Activated CD4-positive, alpha-beta memory T cell treated with anti-CD3 and anti-CD28 coated beads for 36 hours (primary cell): ENCODE measurements at places on chromosomes 2 and 18.

DNA sequence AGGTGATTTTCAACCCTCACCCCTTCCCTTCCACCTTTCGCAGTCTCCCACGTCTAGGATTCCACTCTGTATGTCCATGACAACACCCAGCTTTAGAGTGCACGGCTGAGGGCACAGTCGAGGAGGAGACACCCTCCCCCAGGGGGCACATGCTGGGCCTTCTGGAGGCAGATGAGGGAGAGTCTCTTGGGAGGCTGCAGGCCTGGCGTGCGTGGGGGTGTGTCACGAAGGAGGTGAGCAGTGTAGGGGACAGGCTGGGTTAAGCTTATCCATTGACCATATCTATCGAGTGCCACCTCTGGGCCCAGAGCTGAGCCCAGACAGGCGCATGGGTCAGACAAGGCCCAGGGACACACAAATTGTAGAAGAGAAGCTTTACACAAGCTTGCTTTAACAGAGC, 18.8 kb downstream of the PROC start:
- H3K4me3 ChIP-seq, result no peak overlapping the region
- no peaks in the 10 kb centered on the region for H3K4me1 ChIP-seq
- DNase-seq, result no peak
- H3K36me3 ChIP-seq, result no peaks in the 10 kb centered on the region
- H3K27ac ChIP-seq, result no peak overlapping the region

DNA sequence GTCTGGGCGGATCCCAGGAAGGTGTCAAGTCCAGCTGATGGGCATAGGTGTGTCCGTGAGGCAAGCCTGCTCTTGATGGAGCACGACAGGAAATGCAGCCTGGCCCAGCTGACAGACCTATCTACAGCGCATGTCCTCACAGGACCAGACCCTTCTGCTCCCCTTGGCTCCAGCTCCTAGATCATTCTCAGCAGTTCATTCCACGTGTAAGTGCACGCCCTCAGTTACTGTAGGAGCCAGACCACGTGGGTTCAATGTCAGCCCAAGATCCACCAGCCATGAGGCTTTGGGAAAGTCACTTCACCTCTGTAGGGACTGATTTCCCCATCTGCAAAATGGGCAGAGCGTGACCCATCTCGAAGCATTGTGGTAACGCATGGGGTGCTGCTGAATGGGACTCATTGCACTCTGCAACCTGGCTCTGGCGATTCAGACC, 47.8 kb downstream of the TMEM17 start:
- peaks cover 4% of the 10 kb centered on the region for H3K27me3 ChIP-seq
- no peak overlapping the region for H3K4me3 ChIP-seq
- no peaks in the 10 kb centered on the region for H3K4me1 ChIP-seq
- H3K27ac ChIP-seq, result no peak overlapping the region
- no peak for DNase-seq

GRCh38 chr2:210198326-210198725, 26.9 kb downstream of the ACADL start:
- H3K27ac ChIP-seq, result no peak overlapping the region
- peaks cover 6% of the 10 kb centered on the region for H3K27me3 ChIP-seq
- no peak for DNase-seq
- H3K4me1 ChIP-seq, result no peaks in the 10 kb centered on the region
- H3K4me3 ChIP-seq, result no peak overlapping the region

DNA sequence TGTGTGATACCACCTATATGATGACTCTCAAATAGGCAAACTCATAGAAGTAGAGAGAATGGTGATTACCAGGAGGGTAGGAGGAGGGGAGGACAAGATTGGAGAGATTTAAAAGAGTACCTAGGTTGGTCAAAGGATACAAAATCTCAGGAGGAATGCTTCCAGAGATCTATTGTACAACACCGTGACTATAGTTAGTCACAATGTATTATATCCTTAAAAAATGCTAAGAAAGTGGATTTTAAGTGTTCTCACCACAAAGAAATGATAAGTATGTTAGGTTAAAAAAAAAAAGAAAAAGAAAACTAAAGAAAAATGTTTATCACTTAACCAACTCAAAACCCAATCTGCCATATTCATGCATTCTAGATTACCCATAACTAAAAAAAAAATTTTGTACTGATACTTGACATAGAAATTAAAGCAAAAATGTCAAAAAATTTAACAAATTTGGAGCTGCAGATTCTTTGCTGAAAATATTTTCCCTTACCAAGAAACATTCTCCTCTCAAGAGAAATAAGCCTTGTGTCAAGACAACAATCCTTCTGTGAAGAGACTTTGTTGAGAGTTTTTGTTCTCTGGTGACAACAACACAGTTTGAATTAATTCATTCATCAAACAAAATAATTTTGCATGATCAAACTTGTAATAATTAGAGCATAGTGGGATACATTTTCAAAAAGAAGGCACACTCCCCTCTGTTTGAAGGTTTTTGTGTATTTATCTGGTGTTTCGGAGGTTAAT, 213.1 kb downstream of the DNER start:
- no peak overlapping the region for H3K27ac ChIP-seq
- H3K4me1 ChIP-seq, result no peaks in the 10 kb centered on the region
- no peaks in the 10 kb centered on the region for H3K36me3 ChIP-seq
- H3K4me3 ChIP-seq, result no peak overlapping the region

GRCh38 chr18:69588301-69588700, 187.6 kb downstream of the DOK6 start:
- no peak overlapping the region for H3K4me3 ChIP-seq
- H3K27me3 ChIP-seq, result peaks cover 2% of the 10 kb centered on the region
- H3K36me3 ChIP-seq, result no peaks in the 10 kb centered on the region
- no peak overlapping the region for H3K27ac ChIP-seq
- no peaks in the 10 kb centered on the region for H3K4me1 ChIP-seq

GRCh38 chr18:74373428-74373827, 57.8 kb downstream of the C18orf63 start:
- DNase-seq, result peak; percentile 37
- H3K27ac ChIP-seq, result no peak overlapping the region
- H3K4me3 ChIP-seq, result no peak overlapping the region
- H3K27me3 ChIP-seq, result peaks cover 5% of the 10 kb centered on the region
- no peaks in the 10 kb centered on the region for H3K36me3 ChIP-seq

DNA sequence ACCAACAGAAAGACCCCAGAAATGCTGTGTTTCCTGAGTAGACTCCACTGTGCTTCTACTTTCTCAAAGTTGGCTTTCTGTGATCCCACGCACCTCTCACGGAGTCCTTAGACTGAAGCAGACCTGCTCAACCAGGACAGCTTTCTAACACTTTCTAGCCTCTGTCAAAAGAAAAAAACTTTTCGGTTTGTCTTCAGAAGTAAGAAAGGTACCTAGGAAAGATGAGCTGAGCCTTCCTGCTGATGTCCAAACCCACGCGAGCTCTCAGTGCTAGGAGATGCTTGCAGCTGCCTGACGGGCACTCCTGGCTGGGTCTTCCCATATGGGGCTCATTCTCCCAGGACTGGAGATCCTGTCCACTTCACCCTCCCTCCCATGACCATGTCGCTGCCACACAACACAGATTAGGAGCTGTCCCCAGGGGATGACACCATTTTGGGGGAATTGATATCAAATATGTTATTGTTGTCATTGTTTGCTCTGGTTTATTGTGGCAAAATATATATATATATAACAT, 49.2 kb upstream of the DAPL1 start:
- no peaks in the 10 kb centered on the region for H3K4me1 ChIP-seq
- H3K27me3 ChIP-seq, result peaks cover 25% of the 10 kb centered on the region
- H3K27ac ChIP-seq, result no peak overlapping the region
- H3K36me3 ChIP-seq, result no peaks in the 10 kb centered on the region
- DNase-seq, result no peak

DNA sequence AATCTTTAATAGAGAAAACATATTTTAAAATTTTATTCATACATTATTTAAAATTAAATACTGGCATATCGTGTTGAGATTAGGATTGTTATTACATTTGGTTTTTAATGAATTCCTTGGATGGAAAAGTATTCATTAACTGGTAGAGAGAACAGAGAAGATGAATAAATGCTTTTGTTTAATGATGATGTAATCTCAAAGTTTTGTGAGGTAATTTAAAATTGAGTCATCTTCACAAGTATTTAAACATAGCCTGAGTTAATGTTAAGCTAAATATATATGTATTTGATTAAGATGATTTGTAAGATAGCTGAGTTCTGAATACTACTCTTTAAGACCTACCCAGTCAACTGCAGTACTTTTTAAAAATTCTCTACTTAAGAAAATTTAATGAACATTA, 713.4 kb upstream of the VRK2 start:
- no peak for DNase-seq
- H3K27me3 ChIP-seq, result no peaks in the 10 kb centered on the region
- no peaks in the 10 kb centered on the region for H3K36me3 ChIP-seq
- no peak overlapping the region for H3K27ac ChIP-seq
- no peaks in the 10 kb centered on the region for H3K4me1 ChIP-seq

DNA sequence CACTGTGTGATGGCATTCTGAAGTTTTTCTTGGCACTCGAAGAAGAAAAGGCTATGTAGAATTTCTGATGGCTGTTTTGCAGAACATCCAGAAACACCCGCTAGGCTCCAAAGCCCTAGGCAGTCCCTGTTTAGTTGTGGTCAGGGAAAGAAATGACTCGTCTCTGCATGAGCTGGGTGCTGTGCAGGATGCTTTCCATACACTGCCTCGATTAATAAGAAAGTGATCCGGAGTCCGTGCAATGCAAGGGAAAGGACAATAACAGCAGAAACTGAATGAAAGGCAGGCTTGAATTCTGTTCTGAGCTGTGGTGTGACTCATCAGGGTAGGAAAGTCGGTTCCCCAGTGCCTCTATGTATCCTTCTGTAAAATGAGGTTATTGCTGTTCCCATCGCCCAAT, 18.7 kb downstream of the MAPRE3 start:
- H3K4me3 ChIP-seq, result no peak overlapping the region
- H3K4me1 ChIP-seq, result no peaks in the 10 kb centered on the region
- H3K27ac ChIP-seq, result no peak overlapping the region
- H3K27me3 ChIP-seq, result peaks cover 2% of the 10 kb centered on the region

DNA sequence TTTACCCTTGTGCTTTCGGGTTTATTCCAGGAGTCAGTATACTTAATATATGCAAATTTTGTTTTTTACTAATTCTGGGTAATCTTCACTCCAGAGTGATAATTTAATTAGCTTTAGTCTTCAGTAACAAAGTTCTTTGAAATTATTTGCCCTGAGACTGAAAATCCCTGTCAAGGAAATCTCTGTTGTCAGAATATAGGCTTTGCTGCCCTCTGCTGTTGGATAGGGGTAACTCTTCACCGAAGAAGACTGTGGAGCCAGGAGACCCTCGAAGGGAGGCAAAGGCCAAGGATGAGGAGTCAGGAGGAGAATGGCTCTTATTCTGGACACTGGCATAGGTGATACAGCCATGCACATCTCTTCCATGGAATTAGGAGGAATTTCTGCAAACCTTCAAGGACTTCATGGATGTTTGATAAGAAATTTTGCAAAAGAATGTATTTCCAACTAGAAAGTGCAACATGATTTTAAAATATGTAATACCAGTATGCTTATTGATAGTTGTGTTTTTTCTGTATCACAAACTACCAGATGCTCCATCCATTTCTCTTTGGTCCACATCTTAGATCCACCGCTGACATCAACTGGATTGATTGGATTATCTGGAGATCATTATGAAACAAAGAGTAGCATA, 182.3 kb downstream of the RDH14 start:
- H3K27me3 ChIP-seq, result peaks cover 8% of the 10 kb centered on the region
- H3K4me1 ChIP-seq, result no peaks in the 10 kb centered on the region
- H3K4me3 ChIP-seq, result no peak overlapping the region
- DNase-seq, result peak; percentile 16
- H3K36me3 ChIP-seq, result no peaks in the 10 kb centered on the region

GRCh38 chr2:73983322-73984202, 1.1 kb upstream of the TET3 start:
- peak overlapping the region; percentile 26 for H3K27ac ChIP-seq
- no peaks in the 10 kb centered on the region for H3K27me3 ChIP-seq
- DNase-seq, result peak; percentile 25
- H3K4me3 ChIP-seq, result peak overlapping the region; percentile 55
- peaks cover 74% of the 10 kb centered on the region for H3K4me1 ChIP-seq

GRCh38 chr2:202566286-202566685, 68.5 kb upstream of the FAM117B start:
- DNase-seq, result no peak
- H3K4me1 ChIP-seq, result peaks cover 3% of the 10 kb centered on the region
- H3K27me3 ChIP-seq, result no peaks in the 10 kb centered on the region
- H3K36me3 ChIP-seq, result no peaks in the 10 kb centered on the region
- H3K27ac ChIP-seq, result no peak overlapping the region

GRCh38 chr18:21064347-21064746, 47.3 kb downstream of the ROCK1 start:
- H3K4me3 ChIP-seq, result no peak overlapping the region
- H3K36me3 ChIP-seq, result peaks cover 22% of the 10 kb centered on the region
- H3K4me1 ChIP-seq, result peaks cover 25% of the 10 kb centered on the region
- no peak for DNase-seq
- H3K27me3 ChIP-seq, result no peaks in the 10 kb centered on the region

DNA sequence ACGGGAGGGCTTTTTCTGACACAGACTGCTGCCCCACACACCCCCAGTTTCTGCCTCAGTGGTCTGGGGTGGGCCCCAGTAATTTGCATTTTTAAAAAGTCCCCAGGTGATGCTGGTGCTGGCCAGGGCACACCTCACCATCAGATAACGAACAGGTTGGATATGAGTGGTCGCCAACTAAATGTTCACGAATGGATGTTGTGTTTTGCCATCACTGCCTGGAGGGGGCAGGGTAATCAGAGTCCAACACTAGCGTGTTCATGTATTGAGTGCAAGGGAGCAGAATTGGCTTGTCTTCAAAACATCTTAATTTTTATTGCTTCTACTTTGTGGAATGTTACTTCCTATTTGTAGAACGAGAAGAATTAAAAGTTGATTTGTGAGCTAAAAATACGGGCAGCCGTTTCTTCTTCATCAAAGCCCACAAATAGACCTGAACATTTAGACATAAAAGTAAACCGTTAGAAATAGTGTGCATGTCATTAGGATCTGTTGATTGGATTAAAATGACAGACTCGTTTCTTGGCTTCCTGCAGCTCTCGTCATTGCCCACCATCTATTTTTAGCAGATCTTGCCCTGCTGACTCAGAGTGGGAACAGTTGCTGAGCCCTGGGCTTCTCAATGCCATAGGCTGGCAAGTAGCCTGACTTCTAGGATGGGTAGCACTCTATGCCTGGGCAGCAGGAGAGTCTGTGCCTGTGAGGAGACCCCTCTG, 45.2 kb downstream of the NCK2 start:
- peak overlapping the region; percentile 59 for H3K4me3 ChIP-seq
- H3K27me3 ChIP-seq, result no peaks in the 10 kb centered on the region
- H3K27ac ChIP-seq, result peak overlapping the region; percentile 96
- peaks cover 95% of the 10 kb centered on the region for H3K4me1 ChIP-seq

- H3K36me3 ChIP-seq, result peaks cover 5% of the 10 kb centered on the region
- DNase-seq, result no peak
- H3K27ac ChIP-seq, result no peak overlapping the region
These were observed 348.9 kb upstream of the NRP2 start for GRCh38 chr2:205333351-205333750.

- H3K4me1 ChIP-seq, result peaks cover 19% of the 10 kb centered on the region
- no peak overlapping the region for H3K27ac ChIP-seq
- no peaks in the 10 kb centered on the region for H3K27me3 ChIP-seq
These were observed 144.7 kb downstream of the TRIB2 start for GRCh38 chr2:12861344-12861930.

DNA sequence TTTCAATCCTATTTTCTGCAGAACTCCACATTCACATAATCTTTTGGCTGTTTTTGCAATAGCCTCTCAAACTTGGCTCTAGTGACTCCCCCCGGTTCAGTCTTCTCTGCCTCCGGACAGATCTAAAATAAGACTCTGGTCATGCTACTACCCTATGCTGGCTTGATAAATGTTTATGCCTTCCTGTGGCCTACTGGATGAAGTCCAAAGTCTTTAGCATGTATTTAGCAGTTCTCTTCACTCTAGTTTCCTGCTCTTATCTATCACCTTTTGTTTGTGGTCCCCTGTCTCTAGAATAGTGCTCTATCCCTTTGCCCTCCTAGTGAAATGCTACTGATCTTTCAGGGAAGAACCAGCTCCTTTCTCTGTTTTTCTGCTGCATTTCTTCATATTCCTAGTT, 14.4 kb downstream of the ADCYAP1 start:
- DNase-seq, result no peak
- no peaks in the 10 kb centered on the region for H3K4me1 ChIP-seq
- no peak overlapping the region for H3K4me3 ChIP-seq
